GM13977 (cell line): ENCODE measurements at places on chromosomes 2 and 18.

DNA sequence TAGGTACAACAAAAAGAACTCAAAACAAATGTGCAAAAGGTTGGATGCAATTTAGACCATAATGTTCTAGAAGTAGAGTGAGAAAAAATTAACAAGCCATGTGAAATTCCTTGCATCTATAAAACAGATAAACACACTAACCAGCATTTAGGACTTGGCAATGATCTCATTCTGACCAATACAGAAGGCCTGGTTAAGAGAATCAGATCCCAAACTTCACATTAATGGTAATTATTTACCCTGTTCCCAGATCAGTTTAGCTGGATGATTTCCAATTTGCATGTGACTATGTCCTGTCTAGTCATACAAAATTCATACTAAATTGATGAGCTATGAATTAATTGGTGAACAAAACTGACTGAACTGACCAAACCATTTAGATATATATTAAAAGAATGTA, 98.4 kb upstream of the FIGN start:
- DNase-seq: no peak

DNA sequence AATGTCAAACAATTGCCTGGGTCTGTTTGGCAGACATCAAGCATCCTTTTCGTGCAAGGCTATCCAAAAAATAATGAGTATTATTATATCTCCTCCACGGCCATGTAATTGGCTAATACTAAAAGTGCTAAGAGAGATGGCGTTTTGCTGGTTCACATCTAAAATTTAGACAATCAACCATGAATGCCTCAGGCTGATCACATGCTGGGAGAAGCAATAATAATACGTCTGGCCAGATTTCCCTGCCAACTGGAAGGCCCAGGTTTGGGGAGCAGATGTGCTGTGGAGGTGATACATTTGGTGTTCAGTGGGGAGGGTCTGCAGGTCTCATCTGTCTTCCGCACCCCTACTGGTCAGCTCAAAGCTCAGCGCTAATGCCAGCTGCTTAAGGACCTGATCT, 60.3 kb upstream of the CREB1 start:
- DNase-seq: no peak

- DNase-seq: peak; percentile 35
Observed at GRCh38 chr2:144430722-144431391, 89.1 kb downstream of the ZEB2 start.

DNA sequence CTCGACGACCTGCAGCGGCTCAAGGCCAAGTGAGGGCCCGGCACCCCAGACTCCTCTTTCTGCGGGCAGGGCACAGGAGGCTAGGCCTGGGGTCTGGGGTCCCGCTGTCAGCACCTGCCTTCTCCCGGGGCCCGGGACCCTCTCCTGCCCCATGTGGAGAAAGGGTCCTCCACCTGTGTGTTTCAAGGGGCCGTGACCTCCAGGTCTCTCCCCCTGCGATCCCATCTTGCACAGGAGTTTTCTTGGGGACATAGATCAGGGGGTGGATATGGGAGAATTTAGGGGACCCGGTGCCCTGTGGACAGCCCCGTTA, 791 bp downstream of the DES start:
- DNase-seq: no peak

GRCh38 chr2:231732604-231733003, 24.3 kb downstream of the PTMA start:
- no peak for DNase-seq

GRCh38 chr2:42054714-42055430, 7.1 kb downstream of the PKDCC start:
- DNase-seq: no peak

DNA sequence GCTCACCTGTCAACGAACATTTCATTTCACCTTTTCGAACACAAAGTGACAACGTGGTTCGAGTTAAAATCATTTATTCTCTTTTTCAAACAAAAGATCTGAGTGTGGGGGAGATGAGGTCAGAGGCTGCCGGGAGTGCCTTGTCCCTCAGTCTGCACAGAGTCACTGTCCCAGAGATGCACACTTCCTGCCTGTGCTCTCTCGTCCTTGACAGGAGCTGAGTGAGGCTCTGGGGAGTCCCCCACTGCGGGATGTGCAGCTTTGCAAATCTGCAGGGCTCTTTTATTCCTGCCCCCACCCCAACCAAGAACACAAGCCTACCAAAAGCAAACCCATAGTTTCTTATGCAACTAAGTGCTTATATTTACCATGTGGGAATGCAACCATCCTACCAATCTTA, 497.8 kb downstream of the EIPR1 start:
- peak; percentile 70 for DNase-seq

DNA sequence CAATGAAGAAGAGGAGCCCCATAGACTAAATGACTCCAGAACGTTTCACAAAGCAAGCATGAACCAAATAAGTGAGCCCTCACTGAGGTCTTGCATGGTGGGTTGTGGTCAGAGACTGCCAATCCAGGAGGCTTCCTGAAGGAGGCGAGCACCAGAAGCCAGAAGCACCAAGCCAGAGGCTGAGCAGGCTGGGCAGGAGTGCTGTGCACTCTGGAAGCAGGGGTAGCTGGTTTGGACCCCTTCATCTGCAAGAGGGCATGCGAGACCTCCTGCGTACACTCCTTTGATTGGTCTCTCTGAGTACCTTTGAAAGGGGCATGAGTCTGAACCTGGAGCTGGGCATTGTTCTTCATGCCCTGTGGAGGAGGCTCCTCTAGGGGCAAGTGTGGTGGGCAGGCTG, 192.5 kb downstream of the HAUS1 start:
- no peak for DNase-seq

GRCh38 chr2:55865096-55865835, 58.3 kb downstream of the EFEMP1 start:
- no peak for DNase-seq

- DNase-seq: no peak
Observed at GRCh38 chr2:182481676-182482075, 54.8 kb upstream of the PDE1A start.

- no peak for DNase-seq
Observed at GRCh38 chr18:79043288-79043687, 25.9 kb upstream of the ATP9B start.

DNA sequence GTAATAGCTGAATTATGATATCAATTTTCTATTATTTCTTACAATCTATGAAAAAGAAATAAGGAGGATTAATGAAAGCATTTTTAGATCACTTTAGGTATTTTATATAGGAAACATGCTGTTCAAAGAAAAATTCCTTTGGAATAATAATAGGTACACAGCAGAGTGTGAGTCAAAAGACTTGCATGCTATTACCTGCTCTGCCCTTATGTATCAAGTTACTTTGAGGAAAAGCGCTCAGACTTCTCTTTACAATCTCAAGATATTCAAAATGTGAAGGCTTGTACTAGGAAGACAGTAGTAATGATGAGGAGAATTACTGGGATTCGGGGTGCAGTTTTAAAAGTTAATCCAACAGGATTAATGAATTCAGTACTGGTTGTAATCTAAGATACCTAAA, 29.1 kb upstream of the RNU4ATAC start:
- no peak for DNase-seq

DNA sequence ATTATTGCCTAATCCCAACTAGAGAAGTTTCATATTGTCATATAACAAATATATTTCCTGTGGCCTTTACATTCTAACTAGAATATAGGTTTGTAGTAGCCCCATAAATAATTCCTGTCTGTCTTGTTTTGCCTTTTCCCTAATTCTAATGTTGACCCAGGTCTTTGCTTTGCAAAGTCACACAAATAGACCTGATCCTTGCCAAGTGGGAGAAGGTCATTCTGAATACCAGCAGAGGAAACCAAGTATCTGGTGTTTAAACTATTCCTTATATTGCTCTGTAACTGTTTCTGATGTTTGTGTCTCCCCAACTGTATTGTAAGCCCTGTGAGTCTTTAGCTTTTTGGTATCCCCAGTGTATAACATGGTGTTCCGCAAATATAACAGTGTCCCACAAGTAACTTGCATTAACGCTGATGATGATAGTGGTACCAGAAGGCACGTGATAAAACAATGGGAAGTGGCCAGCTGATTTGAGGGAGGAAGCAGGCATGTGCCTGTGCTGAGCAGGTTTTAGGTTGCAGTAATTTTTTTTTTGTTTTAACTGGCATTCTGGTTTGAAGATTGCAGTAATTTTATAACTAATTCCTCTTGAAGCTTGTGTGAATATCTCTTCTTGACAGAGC, 11.1 kb downstream of the HADHB start:
- no peak for DNase-seq

DNA sequence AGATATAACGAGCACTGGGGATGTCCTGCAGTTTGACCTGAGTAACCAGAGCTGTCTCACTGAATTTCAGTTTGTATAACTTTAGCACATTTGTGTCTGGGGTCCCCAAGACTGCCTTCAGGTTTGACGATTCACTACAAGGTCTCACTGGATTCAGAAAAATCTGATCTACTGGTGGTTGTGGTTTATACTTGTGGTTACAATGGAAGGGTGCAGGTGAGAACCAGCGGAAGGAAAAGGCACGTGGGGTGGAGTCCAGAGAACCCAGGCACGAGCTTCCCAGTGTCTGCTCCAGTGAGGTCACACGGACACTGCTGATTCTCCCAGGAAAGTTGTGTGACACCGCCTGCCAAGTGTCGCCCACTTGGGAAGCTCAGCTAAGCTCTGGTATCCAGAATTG, 126.0 kb downstream of the ZNF236 start:
- no peak for DNase-seq

DNA sequence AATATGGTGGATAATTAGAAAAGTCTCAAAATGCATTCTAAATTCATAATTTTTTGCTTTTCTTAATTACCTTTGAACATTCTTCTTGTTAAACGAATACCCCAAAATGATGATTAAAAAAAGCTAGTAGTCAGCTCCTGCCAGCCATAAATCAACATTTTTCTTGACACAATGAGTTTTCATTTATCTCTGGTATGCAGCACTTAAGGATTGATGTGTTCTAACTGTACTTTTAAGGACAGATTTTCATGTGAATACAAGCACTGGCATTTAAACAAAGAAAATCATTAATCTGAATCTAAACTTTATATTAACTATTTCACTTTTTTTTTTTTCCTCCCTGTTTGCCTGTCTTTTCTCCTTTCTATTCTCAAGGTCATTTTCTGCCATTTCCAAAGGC, 976.8 kb downstream of the TMEM182 start:
- DNase-seq: no peak

- DNase-seq: no peak
Observed at GRCh38 chr2:133940134-133940533, 313.7 kb upstream of the MGAT5 start.

- DNase-seq: no peak
Observed at GRCh38 chr2:23414871-23415270, 29.9 kb downstream of the KLHL29 start.

DNA sequence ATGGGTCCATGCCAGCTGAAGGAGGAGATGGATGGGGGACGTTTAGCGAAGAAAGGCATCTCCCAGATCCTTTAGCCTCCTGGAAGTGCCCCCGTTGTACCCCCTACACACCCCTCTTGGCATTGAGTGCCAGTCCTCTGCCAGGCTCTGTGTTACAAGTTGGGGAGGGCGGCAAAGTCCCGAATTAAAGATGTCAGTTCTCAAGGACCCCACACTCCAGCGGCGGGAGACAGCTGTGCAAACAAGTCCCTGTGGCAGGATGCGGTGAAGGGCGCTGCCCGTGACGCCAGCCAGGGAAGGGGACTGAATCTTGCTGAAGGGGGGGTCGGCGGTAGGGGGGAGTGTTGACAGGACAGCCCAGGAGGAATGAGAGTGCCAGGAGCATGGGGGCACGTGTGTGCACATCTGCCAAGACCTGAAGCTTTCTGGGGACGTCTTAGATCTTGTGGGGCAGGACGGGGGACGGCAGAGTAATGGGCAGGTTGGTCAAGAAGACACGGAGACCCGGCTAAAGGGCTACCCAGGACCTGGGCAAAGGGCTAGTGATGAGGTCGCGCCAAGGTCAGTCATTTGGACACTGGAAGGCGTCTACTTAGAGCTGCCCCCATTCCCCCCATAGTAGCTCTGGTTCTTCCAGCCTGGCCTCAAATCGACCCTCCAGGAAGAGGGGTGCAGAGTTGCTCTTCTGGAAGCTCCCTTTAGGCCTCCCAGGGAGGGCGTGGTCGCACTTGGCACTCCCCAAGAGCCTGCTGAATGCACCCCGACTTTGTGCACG, 2.8 kb upstream of the CTDSP1 start:
- no peak for DNase-seq

- no peak for DNase-seq
Observed at GRCh38 chr2:128702616-128703015, 383.9 kb upstream of the HS6ST1 start.

GRCh38 chr2:56192664-56193305, 9.0 kb downstream of the CCDC85A start:
- no peak for DNase-seq

- no peak for DNase-seq
Observed at GRCh38 chr2:45441571-45441970, 169.5 kb downstream of the SRBD1 start.

DNA sequence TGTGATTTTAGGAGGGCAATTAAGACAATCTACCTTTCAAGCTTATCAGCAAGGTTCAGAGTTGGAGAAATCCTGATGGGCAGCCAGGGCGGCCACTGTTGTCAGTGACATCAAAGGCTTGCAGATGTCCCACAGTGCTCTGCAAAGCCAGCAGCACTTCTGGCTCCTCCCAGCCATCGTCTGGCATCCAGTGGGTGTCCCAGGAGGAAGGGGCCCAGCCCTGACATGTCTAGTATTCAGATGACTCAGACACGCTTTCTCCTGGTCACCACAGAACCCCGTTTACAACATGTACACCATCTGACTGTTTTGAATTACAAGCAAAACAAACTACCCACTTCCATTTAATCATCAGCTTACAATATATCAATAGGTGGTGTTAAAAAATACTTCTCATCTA, 61.4 kb downstream of the CYRIA start:
- DNase-seq: no peak

DNA sequence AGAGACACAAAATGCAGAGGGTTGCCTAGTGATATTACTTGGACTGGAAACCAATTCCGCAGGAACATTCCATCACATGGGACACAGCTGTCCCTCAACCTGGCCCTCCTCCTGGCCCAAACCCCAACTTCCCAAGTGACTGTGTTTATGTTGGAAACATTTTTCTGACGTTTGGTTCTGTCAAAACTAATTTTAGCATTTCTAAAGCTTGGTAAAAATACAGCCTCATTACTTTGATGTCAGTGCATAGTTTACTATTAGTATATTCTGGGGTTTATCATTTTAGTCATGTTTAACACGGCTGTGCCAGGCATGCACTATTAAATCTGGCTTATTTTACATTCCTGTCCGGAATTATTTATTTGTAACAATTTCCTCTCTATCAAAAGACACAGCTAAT, 69.9 kb downstream of the GLI2 start:
- no peak for DNase-seq

DNA sequence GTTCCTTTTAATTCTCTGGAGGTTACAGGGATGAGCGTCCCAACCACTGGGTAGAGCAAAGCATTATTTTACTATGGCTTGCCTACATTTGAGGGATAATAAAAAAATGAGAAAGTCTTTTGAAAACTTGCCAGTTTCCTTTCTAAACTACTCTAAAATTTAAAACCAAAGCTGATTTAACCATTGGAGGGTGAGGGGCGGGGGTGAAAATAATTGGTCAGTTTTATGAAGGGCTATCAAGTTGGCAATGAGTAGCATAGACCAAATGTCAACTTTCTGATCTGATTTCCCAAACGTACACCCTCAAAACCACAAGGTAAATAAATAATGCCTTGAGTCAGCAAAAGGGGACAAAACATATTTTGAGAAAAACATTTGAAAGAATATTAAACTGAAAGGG, 85.7 kb upstream of the STK17B start:
- no peak for DNase-seq
